Panc1 (cell line): ENCODE measurements at places on chromosomes 3 and 15.
A peak's percentile ranks its signal among the peaks of the same experiment; 100 is the strongest.

DNA sequence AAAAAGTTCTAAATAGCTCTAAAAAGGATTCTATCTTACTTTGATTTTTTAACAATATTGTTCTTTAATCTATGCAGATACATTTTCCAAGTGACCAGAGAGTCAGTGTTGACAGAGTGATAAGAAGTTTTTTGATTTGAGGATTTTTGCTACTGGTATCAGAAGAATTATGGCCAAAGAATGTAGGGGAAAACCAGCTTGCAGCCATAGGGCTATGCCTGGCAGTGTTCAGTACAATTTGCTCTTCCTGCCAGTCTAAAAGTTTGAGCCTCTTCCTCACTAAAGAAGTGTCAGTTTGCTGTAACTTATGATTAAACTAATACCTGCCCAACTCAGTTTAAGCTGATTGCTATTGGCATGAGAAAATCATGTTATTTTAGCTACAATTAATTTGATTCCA, 35.3 kb upstream of the FSIP1 start:
- DNase-seq: no peak

GRCh38 chr15:37370941-37371340, 270.6 kb upstream of the MEIS2 start:
- DNase-seq: no peak

- DNase-seq: peak; percentile 48
These were observed 72.4 kb downstream of the SENP2 start for GRCh38 chr3:185658504-185658912.

DNA sequence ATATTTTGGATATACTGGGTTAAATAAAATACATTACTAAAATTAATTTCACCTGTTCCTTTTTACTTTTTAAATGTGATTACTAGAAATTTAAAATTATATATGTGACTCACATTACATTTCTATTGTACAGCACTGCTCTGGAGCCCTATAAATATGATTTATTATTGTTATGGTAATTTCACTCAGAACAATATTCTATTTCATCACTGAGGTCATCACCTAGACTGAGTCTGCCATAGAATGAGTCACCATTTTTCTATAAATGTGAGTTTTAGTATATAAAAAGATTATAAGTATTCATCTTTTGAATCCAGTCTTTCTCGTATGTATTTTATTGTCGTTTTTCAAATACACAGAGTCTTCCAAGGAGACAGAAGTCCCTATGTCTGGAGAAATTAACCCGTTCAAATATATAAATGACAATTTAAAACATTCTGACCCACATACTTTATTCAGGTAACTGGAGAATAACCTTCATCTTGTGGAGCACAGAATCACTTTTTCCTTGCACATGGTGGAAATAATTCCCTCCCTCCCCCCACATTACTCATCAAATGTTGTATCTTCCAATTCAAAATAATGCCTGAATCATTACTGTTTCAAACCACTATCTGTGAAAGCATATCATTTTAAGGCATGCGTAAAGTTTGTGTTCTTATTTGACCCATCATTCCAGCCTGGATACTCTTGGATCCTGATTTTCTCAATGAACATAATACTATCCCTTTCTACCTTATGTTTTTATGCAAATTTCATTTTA, 30.0 kb downstream of the CHST14 start:
- no peak for DNase-seq

- no peak for DNase-seq
These were observed 27.6 kb downstream of the ALS2CL start for GRCh38 chr3:46665763-46666452.

DNA sequence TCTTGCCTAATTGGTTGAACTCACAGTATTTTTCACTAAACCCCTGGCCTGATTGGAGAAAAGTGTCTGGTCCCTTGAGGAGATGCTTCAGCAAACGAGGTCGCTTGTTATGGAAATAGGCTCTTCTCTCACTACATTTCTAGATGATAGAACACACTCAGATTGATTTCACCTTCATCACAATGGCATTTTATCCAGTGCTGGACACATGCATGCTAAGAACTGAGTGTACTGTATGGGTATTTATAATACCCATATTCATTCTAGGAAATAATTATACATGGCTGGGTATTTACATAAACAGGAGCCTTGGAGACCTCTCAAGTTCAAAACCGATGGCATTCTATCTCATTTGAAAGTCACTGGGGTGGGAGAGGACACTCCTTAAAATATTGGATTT, 444.9 kb downstream of the LPP start:
- no peak for DNase-seq

DNA sequence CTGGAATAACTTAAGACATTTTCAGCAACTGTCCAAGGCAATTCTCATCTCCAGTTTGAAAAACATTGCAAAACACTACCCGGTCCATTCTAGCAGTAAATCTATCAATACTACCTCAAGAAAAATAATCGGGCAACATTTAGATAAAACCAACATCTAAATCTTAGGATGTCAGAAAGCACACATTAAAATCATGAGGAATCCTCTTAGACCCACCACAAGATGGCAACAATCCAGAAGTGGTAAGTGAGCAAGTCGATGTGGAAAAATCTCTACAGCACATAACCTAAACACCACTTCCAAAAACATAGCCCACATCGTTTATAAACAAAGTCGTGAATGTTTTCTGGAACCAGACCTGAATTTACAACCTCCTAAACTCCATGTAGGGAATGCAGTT, 5.7 kb downstream of the PLCH1 start:
- DNase-seq: no peak

DNA sequence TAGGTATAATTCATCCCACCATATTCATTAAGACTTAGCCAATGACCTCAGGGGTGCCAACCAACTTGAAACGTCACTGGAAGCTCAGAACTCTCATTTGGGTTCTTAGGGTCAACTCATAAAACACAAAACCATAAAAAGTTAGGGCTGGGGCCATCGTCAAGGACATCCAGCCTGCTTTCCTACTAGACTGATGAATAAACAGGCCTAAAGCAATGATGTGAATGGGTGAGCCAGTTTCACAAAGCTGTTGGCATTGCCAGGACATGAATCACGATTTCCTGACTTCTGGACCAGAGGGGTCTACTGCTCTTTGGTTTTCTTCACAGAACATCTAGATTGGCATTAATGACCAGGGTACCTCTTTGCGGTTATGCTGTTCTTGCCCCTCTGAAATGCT, 64.7 kb downstream of the EOMES start:
- DNase-seq: no peak

DNA sequence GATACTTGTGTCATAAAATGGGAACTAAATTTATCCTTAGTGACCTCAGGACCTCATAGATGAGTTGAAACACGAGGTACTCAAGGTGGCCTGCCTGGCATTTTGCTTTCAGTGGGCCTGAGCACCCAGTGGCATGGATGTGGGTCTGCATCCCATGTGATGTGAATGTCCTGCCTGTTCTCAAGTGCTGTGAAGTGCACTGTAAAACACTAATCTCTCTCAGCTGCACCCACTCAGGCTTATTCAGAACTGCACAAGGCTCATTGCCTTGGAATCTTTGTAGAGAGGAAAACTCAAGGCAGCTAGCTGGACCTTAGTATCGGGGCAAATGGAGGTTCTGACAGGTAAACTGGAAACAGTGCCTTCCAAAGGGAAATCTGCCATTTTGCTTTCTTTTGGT, 767.0 kb downstream of the TUSC7 start:
- DNase-seq: no peak

- no peak for DNase-seq
These were observed 47.4 kb downstream of the GPR171 start for GRCh38 chr3:151155409-151156128.

DNA sequence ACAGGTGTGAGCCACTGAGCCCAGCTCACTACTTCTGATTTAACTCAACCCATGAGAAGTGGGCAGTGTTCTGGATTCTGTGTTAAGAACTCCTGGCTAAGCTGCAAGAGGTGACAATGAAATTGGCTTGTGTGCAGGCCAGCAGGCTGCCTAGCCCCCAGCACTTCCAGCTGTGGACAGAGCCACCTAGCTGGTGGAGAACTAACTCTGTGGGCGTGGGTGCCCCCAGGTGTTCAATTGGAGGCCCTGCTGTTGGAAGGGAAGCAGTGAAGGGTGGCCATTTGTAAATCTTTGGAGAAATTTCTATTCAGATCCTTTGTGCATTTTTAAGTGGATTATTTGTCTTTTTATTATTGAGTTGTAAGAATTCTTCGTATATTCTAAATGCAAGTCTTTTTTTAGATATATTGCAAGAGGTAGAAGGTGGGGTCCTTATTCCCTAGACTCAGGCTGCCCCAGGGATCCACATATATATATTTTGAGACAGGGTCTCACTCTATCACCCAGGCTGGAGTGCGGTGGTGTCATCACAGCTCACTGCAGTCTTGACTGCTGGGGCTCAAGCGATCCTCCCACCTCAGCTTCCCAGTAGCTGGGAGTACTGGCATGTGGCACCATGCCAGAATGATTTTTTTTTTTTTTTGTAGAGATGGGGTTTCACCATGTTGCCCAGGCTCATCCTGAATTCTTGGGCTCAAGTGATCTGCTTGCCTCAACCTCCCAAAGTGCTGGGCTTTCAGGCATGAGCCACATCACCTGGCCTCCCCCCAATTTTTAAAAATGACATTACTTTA, 7.2 kb upstream of the SCAMP5 start:
- no peak for DNase-seq

- DNase-seq: no peak
These were observed 49.9 kb downstream of the SLC25A26 start for GRCh38 chr3:66270701-66271100.

GRCh38 chr3:7684182-7684715, 817.4 kb upstream of the LMCD1 start:
- no peak for DNase-seq

DNA sequence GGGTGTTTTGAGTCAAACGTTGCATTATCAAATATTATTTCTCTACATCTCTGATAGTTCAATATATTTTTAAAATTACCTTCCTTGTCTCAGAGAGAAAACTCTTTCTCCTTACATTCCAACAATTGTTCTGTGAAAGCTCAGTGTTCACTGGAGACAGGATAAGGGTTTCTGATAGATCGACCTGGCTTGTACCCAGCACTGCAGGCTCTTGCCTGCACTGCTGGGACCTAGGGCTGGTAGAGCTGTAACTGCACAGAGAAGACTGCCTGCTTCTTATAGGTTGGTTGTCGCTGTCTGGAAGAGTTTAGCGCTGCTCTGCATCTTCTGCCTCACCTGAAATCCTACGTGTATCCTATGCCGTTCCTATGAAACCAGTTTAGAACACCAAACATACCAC, 249.9 kb upstream of the LRTM1 start:
- no peak for DNase-seq

DNA sequence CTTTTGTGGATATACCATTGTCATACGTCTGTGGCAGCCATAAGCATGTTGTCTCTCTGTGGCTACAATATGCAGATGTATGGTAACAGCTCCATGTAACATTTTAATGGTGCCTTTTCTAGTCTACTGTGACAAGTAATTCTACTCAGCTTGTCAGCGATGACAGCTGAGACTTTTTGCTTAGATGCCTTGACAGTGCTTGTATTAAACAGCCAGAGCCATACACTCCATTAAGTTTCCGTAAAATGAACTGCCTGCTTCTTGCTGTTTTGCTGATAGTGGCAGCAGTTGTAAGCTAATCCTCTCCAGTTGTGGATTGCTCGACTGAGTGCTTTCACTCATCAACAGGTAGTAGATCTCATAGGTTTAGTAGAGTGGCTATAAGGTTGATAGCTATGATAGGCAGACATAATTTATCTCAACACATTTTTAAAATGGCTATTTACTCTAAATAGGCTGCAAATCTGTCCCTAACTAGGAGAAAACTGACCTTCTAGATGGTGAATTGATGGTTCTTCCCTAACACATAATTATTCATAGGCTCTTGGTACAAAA, 260.2 kb upstream of the NAALADL2 start:
- DNase-seq: no peak

DNA sequence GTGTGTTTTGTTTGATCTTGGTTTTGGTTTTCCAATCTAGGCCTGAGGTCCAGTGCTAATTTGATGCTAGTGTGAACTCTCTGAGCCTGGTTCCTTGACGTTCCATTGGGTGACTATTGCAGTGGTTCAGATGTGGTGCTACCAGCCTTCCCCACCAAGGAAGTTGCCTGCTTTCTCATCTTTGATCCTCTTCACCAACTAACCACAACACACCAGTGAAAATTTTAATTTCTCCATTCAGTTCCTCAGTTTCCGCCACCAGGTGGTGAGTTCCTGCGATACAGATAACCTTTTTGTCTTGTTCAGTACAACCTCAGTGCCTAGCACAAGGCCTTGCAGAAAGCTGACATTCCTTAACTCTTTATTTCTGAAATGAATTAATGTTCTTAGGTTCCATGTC, 337.4 kb upstream of the TPRG1 start:
- DNase-seq: no peak

- DNase-seq: no peak
These were observed 2.2 kb downstream of the ICE2 start for GRCh38 chr15:60476713-60477112.

DNA sequence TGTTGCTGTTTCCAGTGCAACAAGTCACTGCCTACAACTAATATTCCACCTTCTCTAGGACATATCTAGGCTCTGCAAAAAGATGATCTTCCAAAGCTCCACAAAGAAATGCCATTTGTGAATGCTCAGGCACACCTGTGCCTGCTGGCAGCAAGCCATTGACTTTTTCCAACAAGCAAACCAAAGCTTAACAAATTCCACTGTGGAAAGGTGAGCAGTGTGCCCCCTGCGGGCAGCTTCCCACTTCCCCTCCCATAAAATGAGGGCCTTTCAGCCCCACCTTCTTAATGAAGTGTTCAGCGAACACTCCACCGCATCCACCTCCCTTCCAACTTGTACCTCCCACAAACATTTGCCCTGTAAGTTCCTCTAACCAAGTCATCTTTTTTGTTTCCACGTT, 157.5 kb upstream of the SLC24A5 start:
- no peak for DNase-seq

DNA sequence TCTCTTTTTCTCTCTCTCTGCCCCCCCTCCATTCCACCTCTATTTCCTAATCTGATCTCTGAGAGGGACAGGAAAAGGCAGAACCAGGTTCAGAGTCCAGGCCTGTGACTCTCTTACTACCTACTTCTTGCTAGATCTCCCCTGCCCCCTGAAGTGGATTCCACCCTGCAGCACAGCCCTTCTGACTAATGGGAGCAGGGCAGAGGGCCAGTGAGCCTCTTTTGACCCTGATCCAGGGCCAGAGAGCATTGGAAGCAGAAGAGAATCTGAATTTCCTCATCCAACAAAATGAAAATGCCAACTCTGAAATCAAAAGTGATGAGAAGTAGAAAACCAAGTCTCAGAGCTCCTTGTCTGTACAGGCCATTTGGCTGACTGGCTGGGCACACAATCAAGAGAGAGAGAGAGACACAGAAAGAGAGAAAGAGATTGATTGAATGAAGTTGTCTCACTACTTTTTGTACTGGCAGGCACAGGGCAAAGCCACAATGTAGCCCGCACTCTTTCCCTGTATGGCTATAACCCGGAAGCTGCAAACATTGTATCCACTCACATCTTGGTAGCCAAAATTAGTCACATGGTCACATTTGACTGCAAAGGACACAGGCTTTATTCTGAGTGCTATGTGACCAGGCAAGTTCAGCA, 31.6 kb upstream of the GLCE start:
- DNase-seq: no peak
